Panc1 (cell line): ENCODE measurements at places on chromosomes 5 and 9.

DNA sequence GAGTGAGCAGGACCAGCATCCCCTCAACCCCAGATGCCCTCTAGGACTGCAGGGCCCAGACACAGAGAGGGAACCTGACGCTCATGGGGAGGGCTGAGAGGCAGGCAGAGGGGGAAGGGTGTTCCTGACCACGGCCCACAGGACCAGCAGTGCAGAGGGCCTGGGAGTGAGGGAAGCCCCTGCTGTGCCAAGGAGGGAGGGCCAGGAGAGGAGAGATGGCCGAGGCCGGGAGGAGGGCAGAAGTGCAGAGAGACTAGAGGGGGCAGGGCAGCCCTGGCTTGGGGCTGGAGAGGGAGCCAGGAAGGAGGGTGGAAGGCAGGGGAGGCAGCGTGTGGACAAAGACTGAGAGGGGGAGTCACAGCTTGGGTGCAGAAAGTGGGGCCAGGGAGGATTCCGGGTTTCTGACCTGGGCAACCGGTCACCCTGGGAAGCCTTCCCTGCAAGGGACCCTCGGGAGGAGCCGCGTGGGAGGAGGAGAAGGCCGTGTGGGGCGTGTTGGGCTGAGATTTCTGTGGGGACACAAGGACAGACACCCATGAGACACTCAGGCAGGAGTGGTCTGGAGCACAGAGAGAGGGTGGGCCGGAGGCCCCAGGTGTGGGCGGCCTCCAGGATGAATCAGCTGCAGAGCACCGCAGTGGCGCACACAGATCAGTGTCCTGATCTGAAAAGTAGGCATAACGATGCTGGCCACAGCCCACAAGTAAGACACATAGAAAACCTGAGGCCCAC, 117.5 kb downstream of the ADAMTS2 start:
- DNase-seq = no peak

DNA sequence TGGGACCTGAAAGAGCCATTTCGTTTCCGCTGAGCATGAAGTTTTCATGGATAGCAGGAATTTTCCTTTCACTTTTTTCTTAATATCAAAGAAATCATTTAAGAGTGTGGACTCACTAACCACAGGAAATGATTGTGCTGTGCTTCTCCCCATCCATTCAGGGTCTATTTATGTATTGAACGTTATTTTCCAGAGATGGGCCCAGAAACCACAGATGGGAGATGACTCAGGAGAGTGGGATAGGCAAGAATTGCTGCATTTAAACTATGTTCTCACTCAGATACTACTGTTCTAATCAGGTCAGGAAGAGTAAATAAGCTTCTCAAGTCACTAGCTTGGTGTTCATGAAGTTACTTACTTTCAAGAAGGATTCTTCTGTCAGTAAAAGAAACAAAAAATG, 763.8 kb downstream of the DTWD2 start:
- no peak for DNase-seq

DNA sequence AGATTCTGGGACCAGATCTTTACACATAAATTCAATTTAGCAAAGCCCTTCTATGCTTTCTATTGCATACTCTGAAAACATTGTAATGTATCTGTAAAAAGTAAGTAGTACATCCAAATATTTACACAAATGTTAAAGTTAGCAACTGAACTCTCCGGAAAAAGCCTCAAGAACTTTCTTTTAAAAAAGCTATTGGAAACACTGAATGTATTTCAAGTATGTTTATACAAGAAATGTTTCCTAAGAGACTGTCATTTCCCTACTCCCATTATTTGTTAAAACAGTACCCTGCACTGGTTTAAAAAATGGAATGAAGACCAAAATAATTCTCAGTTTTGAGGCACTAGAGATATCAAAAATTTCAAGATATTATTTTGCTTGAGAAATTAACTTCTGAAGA, 44.8 kb upstream of the TRIM36 start:
- DNase-seq = no peak

GRCh38 chr5:172731680-172732074, 39.3 kb downstream of the DUSP1 start:
- no peak for DNase-seq

DNA sequence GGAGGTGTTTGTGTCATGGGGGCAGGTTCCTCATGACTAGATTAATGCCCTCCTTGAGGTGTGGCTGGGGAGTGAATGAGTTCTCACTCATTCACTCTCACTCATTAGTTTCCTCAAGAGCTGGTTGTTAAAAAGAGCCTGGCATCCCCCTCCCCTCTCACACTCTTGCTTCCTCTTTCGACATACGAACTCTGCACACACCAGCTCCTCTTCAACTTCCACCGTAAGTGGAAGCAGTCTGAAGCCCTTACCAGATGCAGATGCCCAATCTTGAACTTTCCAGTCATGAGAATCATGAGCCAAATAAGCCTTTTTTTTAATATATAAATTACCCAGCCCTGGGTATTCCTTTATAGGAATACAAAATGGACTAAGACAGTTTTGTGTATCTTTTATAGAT, 82.5 kb downstream of the SPRY4 start:
- no peak for DNase-seq

- DNase-seq = no peak
These were observed 106.7 kb downstream of the SERINC5 start for GRCh38 chr5:80149161-80149609.

GRCh38 chr9:87427851-87428506, 69.7 kb upstream of the DAPK1 start:
- no peak for DNase-seq

- no peak for DNase-seq
These were observed 132.4 kb downstream of the NPR3 start for GRCh38 chr5:32843531-32843895.

GRCh38 chr9:120677965-120678364, 36.3 kb downstream of the MEGF9 start:
- no peak for DNase-seq

DNA sequence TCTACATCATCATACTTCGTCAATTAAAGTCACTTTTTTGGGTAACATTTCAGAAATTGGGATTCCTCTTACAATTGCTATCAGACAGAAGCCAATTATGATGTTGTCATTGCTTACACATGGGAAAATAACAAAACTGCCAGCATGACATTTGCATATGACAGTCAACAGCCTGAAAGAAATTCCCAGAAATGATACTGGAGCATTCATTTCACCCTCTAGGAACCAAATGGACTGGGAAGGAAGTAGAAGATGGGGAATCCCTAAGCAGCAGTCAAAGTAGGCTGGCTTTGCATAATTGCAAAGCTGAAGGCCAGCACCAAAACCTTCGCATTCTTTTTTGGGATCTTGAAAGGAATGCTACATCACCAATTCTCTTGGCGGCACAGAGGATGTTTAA, 10.7 kb downstream of the HMGCS1 start:
- no peak for DNase-seq

- no peak for DNase-seq
These were observed 1.8 kb downstream of the SHB start for GRCh38 chr9:38066914-38067858.

- no peak for DNase-seq
These were observed 15.9 kb upstream of the SLC2A6 start for GRCh38 chr9:133494636-133495326.

- DNase-seq = no peak
These were observed 36.8 kb downstream of the DAB2IP start for GRCh38 chr9:121688146-121688680.

GRCh38 chr5:160468363-160468975, 46.8 kb downstream of the PTTG1 start:
- no peak for DNase-seq

DNA sequence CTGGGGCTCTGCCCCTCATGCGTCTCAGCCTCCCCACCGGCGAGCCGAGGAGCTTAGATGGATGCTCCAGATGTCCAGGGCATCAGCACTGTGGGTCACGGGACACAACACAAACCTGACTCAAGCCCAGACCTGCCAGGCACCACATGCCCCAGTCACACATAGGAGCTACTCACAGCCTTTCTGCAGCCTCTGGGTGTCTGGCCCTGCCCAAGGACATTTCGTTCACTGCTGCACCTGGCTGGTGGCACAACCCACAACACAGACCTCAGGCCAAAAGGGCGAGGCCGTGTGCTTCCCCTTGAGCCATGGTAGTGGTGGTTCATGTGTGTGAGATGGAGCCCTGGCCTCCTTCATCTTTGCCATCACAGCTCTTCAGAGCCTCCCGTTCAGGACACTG, 89.6 kb upstream of the FCN2 start:
- no peak for DNase-seq

- no peak for DNase-seq
These were observed 192.6 kb upstream of the RASA1 start for GRCh38 chr5:87074934-87075541.

DNA sequence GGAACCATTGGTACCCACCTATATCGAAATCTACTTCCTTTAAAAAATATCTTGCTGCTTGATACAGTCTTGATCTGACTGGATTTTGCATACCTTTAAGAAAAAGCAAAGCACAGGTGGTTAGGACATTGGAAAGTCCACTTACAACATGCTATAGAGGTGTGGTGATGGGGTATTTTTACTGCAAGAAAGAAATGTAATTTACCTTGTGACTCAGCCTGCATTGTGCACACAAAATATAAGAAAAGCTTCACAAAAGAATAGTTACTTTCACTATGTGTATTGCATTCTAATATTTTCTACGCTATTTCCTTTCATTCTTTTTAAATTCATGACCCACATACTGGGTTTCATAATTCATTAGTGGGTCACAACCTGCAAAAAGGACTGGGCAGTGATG, 236.2 kb upstream of the RASEF start:
- no peak for DNase-seq

GRCh38 chr5:68662804-68663307, 431.0 kb upstream of the SLC30A5 start:
- no peak for DNase-seq

- DNase-seq = peak; percentile 42
These were observed 117.2 kb downstream of the INVS start for GRCh38 chr9:100216178-100216787.

GRCh38 chr9:129108805-129109536, 1.6 kb downstream of the CRAT start:
- DNase-seq = no peak

- DNase-seq = no peak
These were observed 13.7 kb downstream of the NDUFAF2 start for GRCh38 chr5:60958712-60959111.

GRCh38 chr9:86918556-86918955, 28.8 kb downstream of the GAS1 start:
- DNase-seq = no peak

DNA sequence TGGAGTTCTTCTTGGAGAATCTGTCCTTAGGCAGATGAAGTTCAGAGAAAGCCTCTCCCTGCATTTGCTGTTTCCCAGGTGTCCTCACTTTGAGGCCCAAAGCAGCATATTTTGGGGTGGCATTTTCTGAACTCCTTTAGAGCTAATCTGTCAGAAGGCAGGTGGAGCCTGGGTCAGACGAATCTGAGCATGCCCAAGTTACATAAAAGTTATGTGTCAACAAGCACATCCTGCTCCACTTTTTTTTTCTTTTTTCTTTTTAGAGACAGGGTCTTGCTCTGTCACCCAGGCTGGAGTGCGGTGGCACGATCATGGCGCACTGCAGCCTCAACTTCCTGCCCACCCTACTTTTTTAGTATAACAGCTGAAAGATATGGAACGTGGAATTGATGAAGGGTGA, 41.3 kb upstream of the HSPA9 start:
- no peak for DNase-seq

- DNase-seq = no peak
These were observed 74.6 kb downstream of the MRPL36 start for GRCh38 chr5:1724822-1725602.

DNA sequence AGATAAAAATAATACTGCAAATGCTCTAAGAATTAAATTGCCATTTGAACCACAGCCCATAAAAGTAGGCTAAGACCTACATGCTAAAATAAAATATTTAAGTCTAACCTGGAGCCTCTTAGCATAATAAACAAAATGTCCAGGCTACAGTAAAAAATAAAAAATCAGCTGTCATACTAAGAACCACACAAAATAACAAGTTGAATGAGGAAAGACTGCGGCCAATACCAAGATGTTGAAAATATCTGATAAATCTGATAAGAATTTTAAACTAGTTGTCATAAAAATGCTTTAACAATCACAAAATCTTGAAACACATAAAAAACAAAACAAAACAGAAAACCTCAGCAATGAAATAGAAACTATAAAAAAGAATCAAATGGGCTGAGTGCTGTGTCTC, 336.9 kb upstream of the MSX2 start:
- DNase-seq = no peak

DNA sequence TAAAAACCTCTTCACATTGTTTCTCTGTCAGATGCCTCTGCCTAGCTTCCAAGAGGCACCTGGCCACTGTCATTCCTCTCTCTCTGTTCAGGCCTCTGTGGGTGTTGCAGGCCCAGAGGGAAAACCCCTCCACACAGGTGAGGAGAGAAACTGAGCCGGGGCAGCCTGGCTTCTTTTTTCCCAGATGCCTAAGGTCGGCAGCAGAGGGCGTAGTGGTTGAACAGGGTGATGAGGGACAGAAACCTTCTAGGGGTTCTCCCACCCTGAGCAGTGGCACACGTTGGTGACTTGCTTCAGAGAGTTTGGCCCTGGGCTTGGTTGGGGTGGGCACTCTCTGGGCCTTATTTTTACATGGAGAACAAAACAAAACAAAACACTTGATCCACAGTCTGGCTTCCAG, 12.2 kb downstream of the IL9 start:
- no peak for DNase-seq

DNA sequence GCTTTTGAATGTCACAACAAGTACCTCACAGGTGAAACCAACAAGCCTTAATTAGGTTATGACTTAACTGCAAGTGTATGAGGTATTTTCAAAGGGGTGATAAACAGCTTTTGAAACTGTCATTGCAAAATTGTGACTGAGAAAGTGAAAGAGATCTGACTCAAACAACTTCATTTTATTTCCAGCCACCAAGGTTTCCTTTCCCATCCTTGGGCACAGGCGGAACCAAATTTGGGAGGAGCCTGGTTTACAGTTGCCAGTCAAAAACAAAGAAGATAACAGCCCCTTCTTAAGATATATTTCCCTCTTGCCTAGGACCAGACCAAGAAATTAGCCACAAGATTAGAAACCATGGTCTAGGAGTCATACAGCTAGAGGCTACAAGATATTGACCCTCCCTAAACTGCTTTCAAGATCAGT, 417.1 kb downstream of the CSNK1G3 start:
- no peak for DNase-seq

DNA sequence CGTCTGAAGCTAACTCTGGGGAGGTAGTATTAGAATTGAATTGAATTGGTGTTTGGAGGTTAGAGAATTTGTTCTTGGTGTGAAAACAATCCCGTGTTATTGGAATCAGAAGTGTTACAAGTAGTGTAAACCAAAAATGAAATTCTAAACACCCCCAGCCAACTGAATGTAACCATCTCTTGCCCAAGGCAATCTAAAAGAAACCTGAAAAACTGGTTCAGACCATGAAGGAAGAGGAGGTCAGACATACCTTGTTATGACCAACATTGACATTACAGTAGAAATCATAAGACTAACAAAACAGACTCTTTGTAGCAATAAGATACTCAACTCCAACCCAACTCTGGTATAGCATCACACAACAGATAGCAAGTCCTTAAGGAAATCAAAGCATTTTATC, 159.0 kb downstream of the TUSC1 start:
- no peak for DNase-seq

- DNase-seq = no peak
These were observed 1.5 kb downstream of the MEIKIN start for GRCh38 chr5:131943916-131944315.

- no peak for DNase-seq
These were observed 211.2 kb upstream of the TBCA start for GRCh38 chr5:77987331-77987730.

GRCh38 chr5:180007582-180007981, 64.0 kb downstream of the RNF130 start:
- no peak for DNase-seq
